ENCODE measurements at places on chromosomes 5 and 9. TPM values are rescaled to one million over a fixed set of nuclear protein-coding genes. Genes with fewer than 3 reads are reported as not detected.

The MATR3 gene
- total RNA-seq, result 123 TPM

The MEF2C gene
- total RNA-seq, result 13.0 TPM

- no peaks in the 10 kb centered on the region for H3K36me3 ChIP-seq
- H3K27me3 ChIP-seq, result no peaks in the 10 kb centered on the region
- H3K4me3 ChIP-seq, result no peak overlapping the region
These were observed 9.9 kb upstream of the HSPA4 start for GRCh38 chr5:133041910-133042309.

- H3K4me1 ChIP-seq, result no peaks in the 10 kb centered on the region
- no peaks in the 10 kb centered on the region for H3K27me3 ChIP-seq
- H3K27ac ChIP-seq, result no peak overlapping the region
- DNase-seq, result no peak
These were observed 1.9 kb downstream of the SDHA start for GRCh38 chr5:219991-220390.

GRCh38 chr9:135216236-135216635 lies 128.8 kb downstream of the OLFM1 start:
- 0 out of 2 replicates have a peak, but pooled peaks cover 4% of the 10 kb centered on the region for H3K27me3 ChIP-seq
- H3K36me3 ChIP-seq, result no peaks in the 10 kb centered on the region
- H3K27ac ChIP-seq, result no peak overlapping the region
- no peaks in the 10 kb centered on the region for H3K4me1 ChIP-seq
- no peak overlapping the region for H3K4me3 ChIP-seq

- H3K27me3 ChIP-seq, result no peaks in the 10 kb centered on the region
- no peak for DNase-seq
- H3K27ac ChIP-seq, result no peak overlapping the region
- H3K4me3 ChIP-seq, result no peak overlapping the region
- no peaks in the 10 kb centered on the region for H3K36me3 ChIP-seq
- H3K4me1 ChIP-seq, result peaks cover 47% of the 10 kb centered on the region
These were observed 96.8 kb downstream of the ZNF608 start for GRCh38 chr5:124649491-124650146.

- no peaks in the 10 kb centered on the region for H3K36me3 ChIP-seq
- H3K4me1 ChIP-seq, result peaks cover 26% of the 10 kb centered on the region
- no peak overlapping the region for H3K27ac ChIP-seq
- no peaks in the 10 kb centered on the region for H3K27me3 ChIP-seq
- no peak for DNase-seq
- H3K4me3 ChIP-seq, result no peak overlapping the region
These were observed 2.0 kb upstream of the NSD1 start for GRCh38 chr5:177131352-177132135.

DNA sequence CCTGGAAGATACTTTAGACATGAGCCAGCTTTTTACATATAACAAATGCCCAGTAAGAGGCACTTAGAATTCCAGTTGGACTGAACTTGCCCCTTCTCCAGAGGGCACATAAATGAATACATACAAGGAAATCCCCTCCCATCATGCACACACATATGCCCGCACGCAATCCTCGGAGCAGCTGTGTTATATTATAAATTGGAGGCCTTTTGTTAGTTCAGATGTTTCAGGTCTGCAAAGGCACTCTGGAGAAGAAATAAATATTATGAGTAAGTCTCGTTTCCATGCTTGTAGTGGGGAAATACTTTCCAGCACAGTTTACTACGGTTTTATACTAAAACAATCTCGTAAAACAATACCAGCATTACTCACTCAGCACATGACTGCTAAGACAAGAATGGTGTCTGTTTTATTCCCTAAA lies 17.6 kb upstream of the MUSK start:
- no peaks in the 10 kb centered on the region for H3K27me3 ChIP-seq
- H3K4me3 ChIP-seq, result no peak overlapping the region
- no peaks in the 10 kb centered on the region for H3K4me1 ChIP-seq
- H3K36me3 ChIP-seq, result no peaks in the 10 kb centered on the region

- no peak overlapping the region for H3K4me3 ChIP-seq
- H3K36me3 ChIP-seq, result peaks cover 11% of the 10 kb centered on the region
- no peaks in the 10 kb centered on the region for H3K27me3 ChIP-seq
- DNase-seq, result no peak
- peaks cover 7% of the 10 kb centered on the region for H3K4me1 ChIP-seq
These were observed 4.1 kb downstream of the LRSAM1 start for GRCh38 chr9:127455324-127455992.

- no peak overlapping the region for H3K27ac ChIP-seq
- no peak for DNase-seq
- no peaks in the 10 kb centered on the region for H3K36me3 ChIP-seq
- no peaks in the 10 kb centered on the region for H3K27me3 ChIP-seq
- no peaks in the 10 kb centered on the region for H3K4me1 ChIP-seq
- no peak overlapping the region for H3K4me3 ChIP-seq
These were observed 20.0 kb downstream of the TMEFF1 start for GRCh38 chr9:100492952-100493351.
